ENCODE measurements at places on chromosomes 1 and 21.

- DNase-seq, result no peak
Observed at GRCh38 chr21:26966649-26967061, 233 bp downstream of the ADAMTS5 start.

DNA sequence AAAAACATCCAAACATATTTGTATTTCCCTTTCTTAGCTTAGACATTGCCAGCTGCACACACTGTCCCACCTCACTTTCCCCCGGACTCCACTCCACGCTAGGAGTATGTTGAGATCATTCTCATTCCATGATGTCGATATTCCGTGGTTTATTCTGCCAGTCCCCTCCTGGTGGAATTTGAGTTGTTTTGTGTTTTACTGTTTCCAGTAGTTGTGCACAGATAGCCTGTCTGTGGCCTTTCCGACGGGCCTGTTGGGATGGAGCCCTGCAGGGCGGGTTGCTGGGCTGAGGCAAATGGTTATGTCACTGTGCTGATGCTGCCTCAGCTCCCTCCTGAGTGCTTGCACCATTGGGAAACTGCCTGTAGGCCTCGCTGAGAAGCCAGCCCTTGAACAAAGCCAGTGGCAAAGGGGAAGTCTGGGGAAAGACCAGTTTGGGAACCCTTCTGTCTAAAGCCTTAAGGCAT lies 12.8 kb downstream of the TRAPPC10 start:
- no peak for DNase-seq

- no peak for DNase-seq
Observed at GRCh38 chr1:83102630-83103071, 896.3 kb downstream of the TTLL7 start.

- DNase-seq, result no peak
Observed at GRCh38 chr1:211639475-211640300, 35.7 kb downstream of the NEK2 start.

- DNase-seq, result no peak
Observed at GRCh38 chr1:118185084-118185832, at the start of gene SPAG17. Gene SPAG17 (minus strand): TSS chr1:118185228. CDS start chr1:118185157, 71 bp downstream.

- no peak for DNase-seq
Observed at GRCh38 chr1:77339326-77339725, 57.5 kb downstream of the AK5 start.

GRCh38 chr1:244794071-244794470 lies 41.4 kb upstream of the COX20 start:
- no peak for DNase-seq

GRCh38 chr1:41482001-41482765 lies 2.3 kb downstream of the EDN2 start:
- no peak for DNase-seq

DNA sequence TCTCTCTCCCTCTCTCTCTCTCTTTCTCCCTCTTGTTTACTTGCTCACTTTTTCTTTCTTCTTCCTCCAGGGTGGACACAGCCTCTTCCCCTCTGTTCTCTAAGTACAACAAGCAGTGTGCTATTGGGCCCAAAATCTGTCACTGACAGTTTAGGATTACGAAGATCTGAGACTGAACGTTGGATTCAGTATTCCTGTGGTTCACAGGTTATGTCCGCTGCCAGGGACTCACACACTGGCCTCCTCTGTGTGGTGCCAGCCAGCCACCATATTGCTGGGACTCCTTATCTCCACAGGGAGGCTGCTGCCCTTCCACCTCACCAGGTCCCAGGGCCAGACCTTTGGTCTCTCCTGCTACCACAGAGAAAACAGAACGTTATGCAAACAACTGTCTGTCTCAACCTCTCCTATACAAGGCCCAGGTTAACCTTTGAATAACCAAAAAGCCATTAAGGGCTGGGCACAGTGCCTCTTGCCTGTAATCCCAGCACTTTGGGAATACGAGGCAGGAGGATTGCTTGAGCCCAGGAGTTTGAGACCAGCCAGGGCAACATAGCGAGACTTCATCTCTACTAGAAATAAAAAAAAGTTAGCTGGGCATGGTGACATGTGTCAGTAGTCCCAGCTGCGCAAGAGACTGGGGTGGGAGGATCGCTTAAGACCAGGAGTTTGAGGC lies 171.9 kb upstream of the RAB4A start:
- DNase-seq, result no peak

- DNase-seq, result no peak
Observed at GRCh38 chr1:58699011-58699762, 675 bp downstream of the MYSM1 start.

- no peak for DNase-seq
Observed at GRCh38 chr21:39675993-39676661, 63.4 kb downstream of the B3GALT5 start.

- DNase-seq, result no peak
Observed at GRCh38 chr1:239952348-239953308, 139.1 kb upstream of the FMN2 start.

GRCh38 chr1:193951984-193952383 lies 765.6 kb upstream of the B3GALT2 start:
- no peak for DNase-seq

DNA sequence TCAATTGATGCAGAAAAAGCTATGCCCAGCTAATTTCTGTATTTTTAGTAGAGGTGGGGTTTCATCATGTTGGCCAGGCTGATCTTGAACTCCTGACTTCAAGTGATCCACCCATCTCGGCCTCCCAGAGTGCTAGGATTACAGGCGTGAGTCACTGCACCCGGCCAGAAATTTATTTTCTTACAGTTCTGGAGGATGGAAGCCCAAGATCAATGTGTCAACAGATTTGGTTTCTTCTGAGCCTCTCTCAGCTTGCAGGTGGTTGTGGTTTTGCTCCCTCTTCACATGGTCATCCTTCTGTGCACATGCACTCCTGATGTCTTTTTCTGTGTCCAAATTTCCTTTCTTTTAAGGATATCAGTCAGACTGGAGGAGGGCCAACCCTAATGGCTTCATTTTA lies 35.6 kb downstream of the SHCBP1L start:
- DNase-seq, result no peak

DNA sequence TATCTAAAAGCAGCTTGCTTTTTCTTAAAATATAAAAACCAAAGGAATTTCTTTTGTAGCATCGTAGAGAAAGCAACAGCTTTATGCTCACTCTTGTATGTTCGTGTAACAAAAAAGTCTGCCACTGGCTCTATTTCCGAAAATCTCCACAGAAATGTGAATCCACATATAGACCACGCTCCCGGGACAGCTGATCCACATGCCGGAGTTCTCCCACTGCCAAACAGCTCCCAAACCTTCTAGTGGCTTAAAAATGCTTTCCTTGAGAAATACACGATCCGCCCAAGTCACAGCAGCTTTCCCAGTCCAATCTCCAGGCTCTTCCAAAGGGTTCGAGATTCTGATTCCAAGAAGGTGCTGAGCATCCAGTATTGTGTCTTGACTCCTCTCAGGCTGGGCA lies 29.3 kb downstream of the PCSK9 start:
- DNase-seq, result no peak
